RWPE2 (cell line): ENCODE measurements at places on chromosomes 2 and 18.

DNA sequence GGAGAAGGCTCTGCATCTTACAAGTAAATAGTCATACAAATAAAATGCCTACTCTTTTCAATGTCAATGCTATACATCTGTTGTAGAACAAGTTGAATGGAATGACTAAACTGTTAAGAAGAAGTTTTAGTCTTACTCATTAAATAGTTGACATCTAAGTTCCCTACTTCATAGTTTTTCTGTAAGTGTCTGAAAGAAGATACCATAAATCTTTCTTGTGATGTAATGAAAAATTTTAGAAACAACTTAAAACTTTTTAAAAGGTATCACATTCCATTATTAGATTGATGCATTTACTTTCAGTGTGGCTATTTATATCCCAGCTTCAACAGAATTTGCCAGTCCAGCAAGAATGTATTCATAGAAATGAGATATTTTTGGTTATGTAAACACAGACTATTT, 185.2 kb upstream of the EPC2 start:
- no peak for DNase-seq

DNA sequence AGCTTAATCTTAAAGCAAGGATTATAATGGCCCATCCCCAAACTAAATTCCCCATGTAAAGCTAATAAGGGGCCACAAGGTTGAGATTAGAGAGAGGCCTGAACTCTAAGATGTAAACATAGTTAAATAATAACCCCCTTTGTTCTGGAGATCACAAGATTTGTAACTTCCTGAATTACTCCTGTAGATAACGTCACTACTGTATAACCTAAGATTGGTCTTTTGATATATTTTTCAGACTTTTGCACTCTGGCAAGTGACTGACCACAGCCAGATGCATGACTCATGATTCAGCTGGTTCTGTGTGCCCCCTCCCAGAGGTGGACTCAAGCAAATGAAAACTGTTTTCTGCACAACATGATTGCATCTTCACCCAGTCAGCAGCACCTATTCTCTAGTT, 686.0 kb upstream of the DDX18 start:
- DNase-seq, result no peak

DNA sequence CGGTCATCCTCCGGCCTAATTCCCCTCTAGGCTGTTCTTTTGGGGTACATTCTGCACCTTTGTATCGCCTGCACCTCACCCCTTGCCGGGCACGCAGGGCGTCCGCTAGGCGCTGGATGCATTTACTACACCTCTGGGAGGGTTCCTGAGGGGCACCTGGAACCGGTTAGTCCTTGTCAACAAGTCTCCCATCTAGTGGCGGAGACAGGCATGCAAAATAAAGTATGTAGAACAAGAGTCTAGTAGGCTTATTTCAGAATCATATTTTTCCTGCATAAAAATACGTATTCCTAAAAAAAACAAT, 705 bp upstream of the TEX261 start:
- no peak for DNase-seq

GRCh38 chr2:174688079-174688478, 76.2 kb downstream of the CHRNA1 start:
- DNase-seq, result no peak

DNA sequence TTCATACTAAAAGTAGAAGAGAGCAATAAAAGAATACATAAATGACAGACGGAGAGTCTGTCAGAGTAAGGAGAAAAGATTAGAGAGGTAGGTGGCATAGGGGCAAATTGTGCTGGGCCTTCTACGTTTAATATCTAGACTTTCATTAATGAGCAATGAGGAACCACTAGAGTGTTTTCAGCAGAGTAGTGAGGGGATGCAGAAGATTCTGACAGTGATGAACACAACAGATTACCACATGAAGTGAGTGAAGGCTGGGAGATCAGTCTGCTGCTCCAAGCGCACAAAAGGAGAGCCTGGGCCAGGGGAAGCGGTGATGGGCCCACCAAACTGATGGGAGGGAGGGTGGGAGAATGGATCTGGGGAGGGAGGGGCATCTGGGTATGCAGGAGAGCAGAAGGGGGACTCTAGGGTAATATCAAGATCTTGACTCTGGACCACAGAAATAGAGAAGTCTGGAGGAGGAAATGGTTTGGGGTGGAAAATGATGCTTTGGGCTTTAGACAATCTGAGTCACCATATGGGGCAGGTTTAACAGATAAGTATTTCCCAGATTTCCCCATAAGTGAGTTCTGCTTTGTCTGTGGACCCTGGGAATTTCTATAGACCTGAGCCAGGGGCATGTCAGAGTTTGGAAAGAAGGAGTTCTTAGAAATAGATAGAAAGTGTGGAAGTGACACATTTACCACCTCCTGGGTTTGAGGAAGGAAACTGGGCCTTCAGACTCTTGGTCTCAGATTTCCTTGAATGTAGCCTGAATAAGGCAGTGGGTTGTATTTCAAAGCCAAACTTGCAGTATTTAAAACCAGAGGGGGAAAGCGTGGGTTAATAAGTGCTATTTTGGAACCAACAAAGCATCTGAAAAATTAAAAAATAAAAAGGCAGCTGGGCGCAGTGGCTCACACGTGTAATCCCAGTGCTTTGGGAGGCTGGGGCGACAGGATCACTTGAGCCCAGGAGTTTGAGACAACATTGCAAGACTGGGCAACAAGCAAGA, 15.0 kb upstream of the IL1A start:
- no peak for DNase-seq
